Midbrain (tissue), 1 donor: ENCODE measurements at places on chromosomes 11 and 22.

- peak; percentile 91 for DNase-seq
Measured at GRCh38 chr22:24588381-24588756, 4.5 kb downstream of the LRRC75B start.

DNA sequence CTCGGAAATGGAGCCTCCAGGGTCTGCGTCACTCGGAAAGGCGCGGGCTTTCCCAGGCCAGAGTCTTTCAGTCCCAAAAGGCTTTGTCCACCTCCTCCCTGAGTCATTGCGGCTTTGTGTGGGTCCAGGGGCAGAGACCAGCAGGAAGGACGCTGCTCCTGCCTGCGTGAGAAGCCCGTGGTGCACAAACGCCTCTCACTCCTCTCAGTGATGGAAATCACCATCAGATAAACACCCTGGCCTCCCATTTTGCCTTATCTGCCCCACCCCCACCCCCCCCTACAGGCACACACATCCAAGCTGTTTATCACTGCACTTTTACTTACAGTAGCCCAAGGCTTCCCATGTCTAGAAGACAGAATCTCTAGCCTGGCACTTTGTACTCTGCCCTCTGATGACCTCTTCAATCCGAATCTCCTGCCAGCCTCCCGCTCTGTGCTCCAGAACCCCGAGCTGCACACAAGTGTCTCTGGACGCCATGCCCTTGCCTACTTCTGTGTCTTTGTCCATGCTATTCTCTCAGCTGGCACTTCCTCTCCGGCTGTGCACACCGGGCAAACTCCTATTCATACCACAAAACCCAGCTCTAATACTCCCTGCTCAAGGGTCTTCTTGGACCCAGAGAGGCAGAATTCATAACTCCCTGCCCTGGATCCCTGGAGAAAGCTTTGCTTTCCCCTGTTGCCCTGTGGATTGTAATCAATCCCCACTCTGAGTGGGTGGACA lies 954.6 kb downstream of the TBC1D22A start:
- no peak for DNase-seq

DNA sequence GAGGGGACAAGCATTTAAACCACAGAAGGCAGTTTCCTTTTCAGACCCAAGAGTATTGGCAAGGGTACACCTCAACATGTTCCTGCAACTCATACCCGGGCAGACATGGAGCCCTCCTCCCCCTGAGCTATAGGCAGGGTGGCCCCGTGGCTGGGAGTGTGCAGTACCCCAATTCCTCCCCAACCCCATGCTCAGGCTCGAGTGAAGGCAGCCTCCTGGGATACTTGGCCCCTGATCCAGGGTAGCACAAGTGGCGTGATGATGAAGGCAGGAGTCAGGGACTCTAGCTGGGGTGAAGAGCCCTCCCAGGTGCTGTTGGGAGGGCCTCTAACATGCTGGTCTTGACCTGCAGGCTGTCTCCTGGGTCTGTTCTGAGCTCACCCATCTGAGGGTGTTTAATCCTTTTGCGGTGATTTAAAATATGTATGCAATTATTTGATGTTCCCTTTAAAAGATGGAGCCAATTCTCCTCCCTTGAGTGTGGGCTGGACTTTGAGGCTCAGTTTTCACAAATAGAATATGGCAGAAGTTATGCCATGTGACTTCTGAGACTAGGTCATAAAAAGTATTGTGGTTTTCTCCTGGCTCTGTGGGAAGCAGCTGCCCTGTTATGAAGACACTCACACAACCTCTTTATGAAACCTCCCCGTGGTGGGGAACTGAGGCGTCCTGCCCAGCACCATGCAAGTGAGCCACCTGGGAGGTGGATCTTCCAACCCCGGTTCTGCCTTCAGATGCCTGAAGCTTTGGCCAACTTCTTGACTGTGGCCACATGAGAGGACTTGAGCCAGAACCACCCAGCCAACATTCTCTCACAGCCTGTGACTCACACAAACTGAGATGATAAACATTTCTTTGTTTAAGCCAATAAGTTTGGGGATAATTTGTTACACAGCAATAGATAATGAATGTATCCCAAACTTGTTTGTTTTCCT lies 54.7 kb upstream of the NECTIN1 start:
- no peak for DNase-seq

- no peak for DNase-seq
Measured at GRCh38 chr11:111500481-111500880, 11.7 kb downstream of the BTG4 start.

DNA sequence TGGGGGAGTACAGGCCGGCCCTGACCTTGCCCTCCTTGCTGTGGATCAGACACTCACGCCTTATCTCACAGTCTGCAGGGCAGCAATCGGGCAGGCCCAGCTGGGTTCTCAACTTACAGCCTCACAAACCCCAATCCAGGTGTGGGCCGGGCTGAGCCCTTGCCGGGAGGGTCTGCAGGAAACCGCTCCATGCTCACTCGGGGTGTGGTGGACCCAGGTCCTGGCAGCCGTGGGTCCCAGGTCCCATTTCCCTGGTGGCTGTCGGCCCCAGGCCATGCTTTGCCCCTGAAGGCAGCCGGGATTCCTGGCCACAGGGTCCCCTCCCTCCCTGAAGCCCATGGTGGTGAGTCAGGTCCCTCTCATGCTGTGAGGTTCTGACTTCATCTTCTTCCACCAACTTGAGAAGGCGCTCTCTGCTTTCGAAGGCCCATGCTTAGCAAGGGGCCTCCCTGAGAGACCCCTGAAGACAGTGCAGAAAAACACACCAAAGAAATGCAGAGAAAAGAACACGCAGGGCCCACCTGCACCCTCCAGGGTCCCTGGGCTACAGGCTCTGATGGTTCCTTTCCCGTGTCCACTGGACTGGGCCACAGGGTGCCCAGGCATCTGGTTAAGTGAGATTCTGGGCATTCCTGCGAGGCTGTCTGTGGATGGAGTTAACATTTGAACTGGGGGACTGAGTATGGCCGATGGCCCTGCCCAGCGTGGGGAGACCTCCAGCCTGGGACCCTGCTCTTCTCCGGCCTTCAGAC lies 588.2 kb downstream of the BRD1 start:
- DNase-seq: no peak

DNA sequence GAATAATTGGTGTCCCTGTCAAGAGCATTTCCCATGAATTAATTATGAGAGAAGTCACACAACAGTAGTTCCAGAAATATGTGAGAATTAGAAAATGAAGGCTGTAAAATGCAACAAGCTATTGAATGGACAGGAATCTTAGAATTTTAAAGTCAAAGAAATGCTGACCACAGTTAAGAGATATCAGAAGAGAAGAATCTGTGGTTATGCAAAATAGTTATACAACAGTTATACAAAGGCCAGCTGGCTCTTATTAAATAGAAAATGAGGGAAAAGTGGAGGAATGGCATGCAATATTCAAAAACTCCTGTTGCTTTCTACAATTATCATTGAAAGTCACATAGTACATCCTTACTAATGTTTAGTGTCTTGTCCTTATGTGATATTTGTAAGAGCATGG lies 27.4 kb downstream of the CASP12 start:
- no peak for DNase-seq

GRCh38 chr11:68012843-68013610 lies 2.9 kb downstream of the ALDH3B1 start:
- peak; percentile 31 for DNase-seq

- no peak for DNase-seq
Measured at GRCh38 chr11:32256466-32256865, 165.6 kb downstream of the RCN1 start.

GRCh38 chr22:46292173-46292572 lies 4.5 kb upstream of the GTSE1 start:
- DNase-seq: no peak

DNA sequence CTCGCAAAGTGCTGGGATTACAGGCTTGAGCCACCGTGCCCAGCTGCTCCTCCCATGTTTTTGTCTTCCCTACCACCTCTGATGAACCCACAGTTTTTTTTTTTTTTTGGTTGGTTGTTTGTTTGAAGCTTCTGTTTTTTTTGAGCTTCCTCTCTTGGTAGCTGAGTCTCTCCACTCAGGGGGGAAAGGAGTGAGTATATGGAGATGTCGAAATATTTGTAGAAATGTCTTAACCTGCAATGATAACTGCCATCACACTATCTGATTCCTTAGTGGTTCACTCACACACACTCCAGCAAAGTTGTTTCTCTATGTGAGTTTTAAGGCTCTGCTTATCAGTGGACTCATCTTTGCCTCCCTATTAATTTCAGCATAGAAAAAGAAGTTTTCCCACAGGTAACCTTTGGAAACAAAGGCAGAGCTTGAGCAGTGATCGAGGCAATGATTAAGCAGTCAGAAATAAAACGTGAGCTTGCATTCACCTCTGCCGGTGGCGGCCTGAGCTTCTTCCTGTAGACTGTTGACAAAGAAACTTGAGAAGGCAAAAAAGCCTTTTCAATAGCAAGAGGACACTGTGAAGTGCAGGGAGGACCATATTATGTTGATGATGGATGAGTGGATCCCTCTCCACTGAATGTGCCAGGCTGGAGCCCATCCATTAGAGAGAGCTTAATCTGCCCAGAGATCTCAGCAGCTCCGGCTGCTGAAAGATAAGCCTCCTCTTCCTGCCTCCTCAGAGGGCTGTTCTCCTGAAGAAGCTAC lies 29.0 kb upstream of the RASSF10 start:
- no peak for DNase-seq

GRCh38 chr11:106983261-106983660 lies 35.0 kb downstream of the GUCY1A2 start:
- no peak for DNase-seq

- no peak for DNase-seq
Measured at GRCh38 chr22:44881624-44882023, 128.2 kb downstream of the PHF21B start.

DNA sequence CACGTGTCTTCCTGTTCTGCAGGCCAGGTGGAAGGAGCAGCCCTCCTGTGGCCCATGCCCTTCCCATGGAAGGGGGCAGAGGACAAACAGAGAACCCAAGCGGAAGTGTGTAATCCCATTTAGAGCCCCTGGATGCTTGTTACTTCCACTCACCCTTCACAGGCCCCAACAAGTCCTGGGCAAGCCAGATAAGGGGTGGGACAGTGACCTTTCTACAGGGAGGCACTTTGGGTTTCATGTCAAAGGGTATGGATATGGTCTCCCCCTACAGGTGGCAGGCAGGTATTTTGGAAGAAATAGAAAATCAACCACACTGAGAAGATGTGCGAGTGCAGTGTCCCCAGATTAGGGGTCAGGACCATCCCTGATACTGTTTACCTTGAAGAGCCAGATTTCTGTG lies 11.4 kb downstream of the MPEG1 start:
- DNase-seq: no peak

GRCh38 chr11:17640493-17641164 lies 78.7 kb upstream of the MYOD1 start:
- no peak for DNase-seq

- DNase-seq: no peak
Measured at GRCh38 chr11:86524620-86525352, 147.6 kb downstream of the ME3 start.
